ENCODE measurements at places on chromosomes 2 and 18. TPM values are rescaled to one million over a fixed set of nuclear protein-coding genes. Genes with fewer than 3 reads are reported as not detected.

ANKRD30B gene
- polyA plus RNA-seq: 0.08 TPM

LGALSL gene
- 28.9 TPM for polyA plus RNA-seq

SGPP2 gene
- polyA plus RNA-seq: 19.3 TPM

IKZF2 gene
- 9.6 TPM for polyA plus RNA-seq

STARD7 gene
- 135 TPM for polyA plus RNA-seq

SLC38A11 gene
- 15.4 TPM for polyA plus RNA-seq

STEAP3 gene
- 1.3 TPM for polyA plus RNA-seq

GNLY gene
- polyA plus RNA-seq: 0.27 TPM

SLC23A3 gene
- 22.7 TPM for polyA plus RNA-seq

CABYR gene
- polyA plus RNA-seq: 8.5 TPM

UNC80 gene
- polyA plus RNA-seq: 2.0 TPM

TACR1 gene
- 1.1 TPM for polyA plus RNA-seq

EFR3B gene
- polyA plus RNA-seq: 7.4 TPM

CCDC150 gene
- polyA plus RNA-seq: 24.8 TPM

LYPD1 gene
- 93.0 TPM for polyA plus RNA-seq

GCG gene
- not detected for polyA plus RNA-seq

SKOR2 gene
- not detected for polyA plus RNA-seq

UGT1A6 gene
- polyA plus RNA-seq: 3.2 TPM

MAPRE2 gene
- polyA plus RNA-seq: 33.6 TPM

PAX3 gene
- not detected for polyA plus RNA-seq

ANO7 gene
- polyA plus RNA-seq: 1.9 TPM

HDHD2 gene
- 59.0 TPM for polyA plus RNA-seq

ASPRV1 gene
- polyA plus RNA-seq: 5.6 TPM

CHRND gene
- 0.87 TPM for polyA plus RNA-seq

CNGA3 gene
- not detected for polyA plus RNA-seq

TCF23 gene
- polyA plus RNA-seq: 0.62 TPM

ADGRF3 gene
- polyA plus RNA-seq: 2.4 TPM

LAMA3 gene
- polyA plus RNA-seq: 2.2 TPM

CCDC85A gene
- 1.1 TPM for polyA plus RNA-seq

LYG1 gene
- 3.0 TPM for polyA plus RNA-seq

GREB1L gene
- 2.1 TPM for polyA plus RNA-seq

GBX2 gene
- 0.70 TPM for polyA plus RNA-seq

AFF3 gene
- polyA plus RNA-seq: 22.1 TPM

PCGF1 gene
- 23.8 TPM for polyA plus RNA-seq

ZBTB7C gene
- polyA plus RNA-seq: 16.6 TPM

CPLX4 gene
- 0.16 TPM for polyA plus RNA-seq

L3MBTL4 gene
- 4.6 TPM for polyA plus RNA-seq

FOSL2 gene
- polyA plus RNA-seq: 45.5 TPM

ASIC4 gene
- polyA plus RNA-seq: 0.12 TPM

COLEC12 gene
- polyA plus RNA-seq: 28.3 TPM

PPP1CB gene
- polyA plus RNA-seq: 160 TPM

CD207 gene
- polyA plus RNA-seq: not detected

MAP2 gene
- polyA plus RNA-seq: 32.2 TPM

SERPINB7 gene
- 0.98 TPM for polyA plus RNA-seq

COL6A3 gene
- 226 TPM for polyA plus RNA-seq

SERPINB10 gene
- 0.16 TPM for polyA plus RNA-seq

RFTN2 gene
- 17.4 TPM for polyA plus RNA-seq
